ENCODE measurements at places on chromosomes 3 and 15. TPM values are rescaled to one million over a fixed set of nuclear protein-coding genes. Genes with fewer than 3 reads are reported as not detected.

FMN1 gene
- total RNA-seq, result 2.2 TPM

PAK6 gene
- 11.6 TPM for total RNA-seq

HEMK1 gene
- 6.6 TPM for total RNA-seq

SOX14 gene
- not detected for total RNA-seq

CLDND1 gene
- 216 TPM for total RNA-seq

SLC28A2 gene
- total RNA-seq, result not detected

CYFIP1 gene
- 61.4 TPM for total RNA-seq

NCK1 gene
- 81.6 TPM for total RNA-seq

ZIC1 gene
- total RNA-seq, result not detected

PRSS50 gene
- not detected for total RNA-seq

P2RY1 gene
- 24.5 TPM for total RNA-seq

TFDP2 gene
- total RNA-seq, result 11.6 TPM

SPSB4 gene
- 0.26 TPM for total RNA-seq

P2RY13 gene
- total RNA-seq, result not detected

CYP8B1 gene
- total RNA-seq, result not detected

PTH1R gene
- not detected for total RNA-seq

GPR149 gene
- total RNA-seq, result not detected

DUOX1 gene
- total RNA-seq, result 13.2 TPM

C3orf33 gene
- 2.6 TPM for total RNA-seq

KCNMB2 gene
- total RNA-seq, result not detected

UACA gene
- 18.2 TPM for total RNA-seq

TUSC2 gene
- total RNA-seq, result 23.3 TPM

RAB6B gene
- under 0.01 TPM for total RNA-seq

CCDC54 gene
- total RNA-seq, result not detected

OSBPL10 gene
- 20.5 TPM for total RNA-seq

PPARG gene
- total RNA-seq, result 14.5 TPM

ETV5 gene
- total RNA-seq, result 12.9 TPM

C3orf80 gene
- not detected for total RNA-seq

EFCC1 gene
- not detected for total RNA-seq

UNC13C gene
- 0.64 TPM for total RNA-seq

ATOSA gene
- total RNA-seq, result 16.6 TPM

OXTR gene
- 0.53 TPM for total RNA-seq
